ENCODE measurements at places on chromosomes 2 and 18. TPM values are rescaled to one million over a fixed set of nuclear protein-coding genes. Genes with fewer than 3 reads are reported as not detected.

Gene REG1B
- total RNA-seq, result not detected

Gene ZNF385B
- total RNA-seq, result not detected

Gene POTEC
- total RNA-seq, result not detected

Gene ZBTB7C
- 0.02 TPM for total RNA-seq

Gene GRHL1
- total RNA-seq, result 1.2 TPM

Data from A549 treated with CORT108297 at 1 μM for 4 hours (cell line).